ENCODE measurements at places on chromosomes 2 and 18. TPM values are rescaled to one million over a fixed set of nuclear protein-coding genes. Genes with fewer than 3 reads are reported as not detected.

DNA sequence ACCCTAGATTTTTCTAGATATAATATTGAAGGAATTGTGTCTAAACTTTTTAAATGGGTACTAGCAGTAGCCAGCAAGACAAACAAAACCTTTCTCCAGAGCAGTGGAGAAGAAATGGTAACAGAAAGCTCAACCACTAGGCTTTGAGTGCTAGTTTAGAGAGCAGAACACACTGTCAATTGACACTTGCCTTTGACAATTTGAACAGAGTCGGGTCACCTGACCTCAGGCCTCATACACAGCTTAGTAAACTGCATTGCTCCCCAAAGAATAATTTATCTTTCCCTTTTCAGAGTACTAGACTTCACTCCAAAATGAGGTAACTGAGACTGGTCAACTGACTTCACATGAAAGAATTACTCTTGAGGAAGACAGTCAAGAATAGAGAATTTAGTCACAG is 48.6 kb downstream of the FIGN start:
- no peak for DNase-seq

DNA sequence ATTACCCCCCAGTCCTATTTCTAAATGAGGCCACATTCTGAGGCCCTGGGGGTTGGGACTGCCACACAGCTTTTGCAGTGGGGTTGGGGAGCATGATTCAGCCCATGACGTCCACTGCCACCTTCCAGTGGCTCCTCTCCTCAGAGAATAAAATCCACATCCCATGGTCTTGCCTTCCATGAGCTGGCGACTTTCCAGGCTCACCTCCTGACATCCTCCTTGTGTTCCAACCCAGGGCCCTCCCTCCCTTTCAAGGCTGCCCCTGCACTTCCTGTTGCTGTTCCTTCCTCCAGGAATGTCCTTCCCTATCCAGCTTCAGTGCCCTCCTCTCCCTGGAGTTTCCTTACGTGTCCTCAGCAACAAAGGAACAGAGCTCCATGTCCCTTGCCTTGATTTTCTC is 187.3 kb upstream of the ID2 start:
- DNase-seq, result no peak

- DNase-seq, result no peak
Observed at GRCh38 chr2:133248264-133248663, 320.0 kb downstream of the NCKAP5 start.

GRCh38 chr2:31414601-31415241 is at the start of gene XDH:
Gene XDH, minus strand, starts transcription at chr2:31414742. Its CDS starts 76 bp downstream, at chr2:31414666.
- DNase-seq, result peak; percentile 61

GRCh38 chr18:31716362-31716761 is 32.0 kb upstream of the B4GALT6 start:
- DNase-seq, result no peak

DNA sequence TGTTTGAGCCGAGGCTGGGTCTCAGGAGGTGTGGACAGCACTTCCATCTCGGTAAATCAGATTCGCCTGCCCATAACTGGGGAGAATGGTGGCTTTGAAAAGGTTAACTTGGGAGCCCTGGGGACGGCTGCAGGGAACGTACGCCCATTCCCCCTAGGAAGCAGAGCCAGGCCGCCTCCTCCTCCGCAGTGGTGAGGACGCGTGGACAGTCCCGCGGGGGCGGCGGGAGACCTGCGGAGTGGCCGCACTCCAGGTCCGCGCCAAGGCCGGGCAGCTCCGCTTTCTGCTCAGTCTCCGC is 845 bp upstream of the MYCN start:
- DNase-seq, result peak; percentile 1

GRCh38 chr2:60980071-60980815 is 37.3 kb upstream of the PEX13 start:
- no peak for DNase-seq

- peak; percentile 78 for DNase-seq
Observed at GRCh38 chr2:219687882-219688559, 60.6 kb downstream of the SLC4A3 start.

GRCh38 chr2:133836691-133837345 is 268.6 kb upstream of the NCKAP5 start:
- DNase-seq, result no peak

Gene NYAP2
- total RNA-seq, result 0.30 TPM

Gene TSPYL6
- total RNA-seq, result not detected

Gene RTKN
- 63.4 TPM for total RNA-seq
